ENCODE measurements at places on chromosomes 1 and 21.

DNA sequence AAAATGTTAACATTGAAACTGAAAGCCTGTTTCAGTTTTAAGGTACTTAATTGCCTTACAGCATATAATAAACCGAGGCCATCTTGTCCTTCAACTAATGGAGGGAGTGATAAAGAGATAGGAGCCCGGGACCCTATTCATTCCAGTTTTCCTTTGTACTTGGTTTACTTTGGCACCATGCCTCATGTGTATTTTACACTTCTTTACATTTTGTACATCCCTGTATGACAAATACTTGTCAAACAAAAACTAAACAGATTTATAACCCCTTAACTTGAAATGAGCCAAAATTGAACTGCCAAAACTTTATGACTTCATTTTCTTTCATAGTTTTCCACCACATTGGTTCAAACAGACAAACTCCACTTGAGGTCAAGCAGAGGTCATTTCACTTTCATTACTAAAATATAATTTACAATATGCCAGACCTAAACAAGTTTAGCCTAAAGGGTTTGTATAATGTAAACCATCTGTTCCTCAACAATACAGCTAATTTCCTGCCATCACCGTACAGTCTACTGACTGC is 30.9 kb upstream of the UBE2U start:
- DNase-seq: no peak

DNA sequence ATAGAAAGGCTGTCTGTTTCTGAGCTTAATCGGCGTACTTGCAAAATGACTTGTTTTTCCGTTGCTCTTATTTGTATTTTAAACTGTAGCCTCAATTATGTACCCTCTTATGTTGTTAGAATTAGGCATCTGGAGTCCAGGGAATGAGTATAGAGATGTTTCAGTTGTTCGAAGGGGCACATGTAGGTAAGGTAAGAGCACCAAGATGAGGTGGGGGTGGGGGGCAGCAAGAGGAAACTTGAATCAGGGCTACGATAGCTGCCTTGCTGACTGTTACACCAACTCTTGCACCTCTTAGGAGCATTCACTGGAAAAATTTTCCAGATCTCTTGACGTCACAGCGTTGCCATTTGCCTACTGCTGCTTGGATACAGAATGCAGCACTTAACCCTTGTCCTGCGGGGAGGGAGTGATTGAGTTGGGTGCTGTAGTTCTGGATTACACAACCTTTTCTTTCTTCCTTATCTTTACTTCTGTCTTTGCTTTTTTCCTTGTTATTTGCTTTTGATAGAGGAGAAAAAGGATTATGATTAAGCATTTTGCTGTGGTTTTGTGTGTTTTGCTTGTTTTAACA is 3.2 kb downstream of the ATP1B1 start:
- peak; percentile 71 for DNase-seq

DNA sequence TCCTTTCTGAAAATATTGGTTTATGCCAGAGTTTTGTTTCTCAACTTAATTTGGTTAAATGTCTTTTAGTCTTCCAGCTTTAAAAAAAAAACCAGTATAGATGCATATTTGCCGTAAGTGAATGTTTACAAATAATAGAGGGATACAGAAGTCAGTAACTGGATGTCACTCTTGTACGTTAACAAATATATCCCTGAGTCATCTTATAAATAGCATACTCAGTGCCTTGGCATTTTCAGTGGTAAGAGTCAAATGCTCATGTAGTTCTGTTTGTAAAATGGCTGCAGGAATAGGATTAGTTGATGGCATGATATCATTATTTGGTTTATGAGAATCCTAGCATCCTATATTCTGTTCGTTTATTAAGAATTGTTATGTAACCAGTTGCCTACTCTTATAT is 55.4 kb downstream of the SPEN start:
- no peak for DNase-seq

GRCh38 chr1:198590454-198590853 is 48.4 kb upstream of the PTPRC start:
- DNase-seq: no peak

DNA sequence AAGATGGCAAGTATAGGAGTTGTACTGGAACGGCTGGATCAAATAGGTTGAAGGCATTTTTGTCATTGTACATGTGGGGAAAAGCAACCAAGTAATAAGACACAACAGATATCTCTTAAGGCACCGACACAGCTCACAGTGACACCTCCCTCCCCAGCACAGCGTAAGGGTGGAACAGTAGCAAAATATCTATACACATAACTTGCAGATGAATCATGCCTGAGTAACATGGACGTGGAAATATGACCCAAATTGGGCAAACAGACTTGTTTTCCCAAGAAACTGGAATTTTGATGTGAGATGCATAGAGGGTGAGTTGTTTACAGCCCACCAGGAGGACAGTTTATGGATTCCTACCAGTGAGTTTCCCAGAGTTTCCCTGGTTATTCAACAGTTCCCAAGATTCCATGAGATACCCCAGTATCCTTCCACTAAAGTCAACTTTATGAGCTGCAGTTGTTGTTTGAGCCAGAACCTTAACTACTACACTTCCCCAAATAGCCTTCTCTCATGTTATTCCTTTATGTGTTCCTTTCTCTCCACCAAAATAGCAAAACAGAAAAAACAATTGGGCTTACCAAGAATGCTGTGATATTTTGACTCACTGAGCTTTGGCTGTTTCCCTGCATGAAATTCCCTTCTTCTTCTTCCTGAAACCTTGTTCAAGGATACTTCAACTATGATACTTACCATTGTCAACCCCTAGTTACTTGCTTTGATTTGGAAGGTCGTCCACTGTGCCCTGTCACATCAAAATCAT is 7.1 kb upstream of the DR1 start:
- DNase-seq: no peak

GRCh38 chr1:54892586-54892985 is 5.6 kb upstream of the DHCR24 start:
- no peak for DNase-seq

GRCh38 chr1:170853867-170854266 is 81.5 kb upstream of the MROH9 start:
- DNase-seq: no peak

DNA sequence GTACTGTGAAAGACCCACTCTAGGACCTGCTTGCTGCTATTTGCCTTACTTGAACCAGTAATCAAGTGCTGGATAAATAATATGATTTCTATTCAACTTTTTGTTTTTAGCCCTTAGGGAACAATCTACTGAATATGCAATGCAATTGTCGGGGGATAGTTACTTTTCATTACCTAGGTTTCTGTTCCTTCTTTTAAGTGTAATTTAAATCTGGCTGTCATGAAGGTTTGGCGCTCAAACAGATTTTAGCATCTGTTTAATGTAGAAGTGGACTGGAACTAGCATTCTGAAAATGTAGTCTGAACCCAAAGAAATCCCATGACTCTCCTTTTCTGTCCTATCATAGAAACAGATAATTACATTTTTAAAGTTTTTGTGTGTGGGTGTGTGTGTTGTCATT is 4.8 kb downstream of the MGST3 start:
- DNase-seq: no peak

DNA sequence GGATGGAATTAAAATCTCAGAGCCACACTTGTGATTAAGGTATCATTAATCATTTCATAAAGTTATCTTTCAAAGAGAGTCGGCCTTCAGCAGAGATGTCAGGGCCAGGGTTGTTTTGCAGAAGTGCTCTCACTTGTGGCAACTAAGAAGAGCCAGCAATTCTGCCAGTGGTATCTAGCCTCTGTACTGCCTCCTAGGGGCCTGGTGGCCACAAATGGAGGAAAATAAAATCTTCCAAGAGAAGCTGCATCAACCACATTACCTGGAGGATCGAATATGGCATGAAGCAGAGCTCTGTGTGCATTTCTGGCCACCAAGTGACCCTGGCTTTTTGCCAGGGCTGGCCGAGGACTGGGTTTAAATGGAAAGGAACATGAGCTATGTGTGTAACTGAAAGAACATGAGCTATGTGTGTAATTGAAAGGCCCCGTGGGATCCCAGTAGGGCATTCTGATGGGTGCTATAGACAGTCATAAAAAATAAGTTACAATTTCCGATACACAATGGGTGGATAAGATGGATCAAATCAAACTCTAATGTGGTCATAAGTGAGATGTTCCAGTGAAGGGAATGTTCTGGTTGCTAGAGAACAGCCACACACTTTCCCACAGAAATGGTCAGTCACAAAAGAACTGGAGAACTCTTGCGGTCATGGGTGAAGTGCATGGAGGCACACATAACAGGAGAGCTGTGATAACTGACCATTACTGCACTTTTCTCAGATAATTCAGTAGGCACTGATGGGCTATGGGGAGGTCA is 335.8 kb downstream of the CAMTA1 start:
- no peak for DNase-seq

GRCh38 chr21:40923407-40923806 is 76.4 kb upstream of the DSCAM start:
- DNase-seq: no peak

GRCh38 chr1:54800899-54801759 is at the start of gene TTC22:
TSS of gene TTC22 (minus strand) at chr1:54801323. CDS start at chr1:54801163, 160 bp downstream.
- DNase-seq: no peak

GRCh38 chr21:15283789-15284188 is 219.0 kb upstream of the NRIP1 start:
- DNase-seq: no peak

DNA sequence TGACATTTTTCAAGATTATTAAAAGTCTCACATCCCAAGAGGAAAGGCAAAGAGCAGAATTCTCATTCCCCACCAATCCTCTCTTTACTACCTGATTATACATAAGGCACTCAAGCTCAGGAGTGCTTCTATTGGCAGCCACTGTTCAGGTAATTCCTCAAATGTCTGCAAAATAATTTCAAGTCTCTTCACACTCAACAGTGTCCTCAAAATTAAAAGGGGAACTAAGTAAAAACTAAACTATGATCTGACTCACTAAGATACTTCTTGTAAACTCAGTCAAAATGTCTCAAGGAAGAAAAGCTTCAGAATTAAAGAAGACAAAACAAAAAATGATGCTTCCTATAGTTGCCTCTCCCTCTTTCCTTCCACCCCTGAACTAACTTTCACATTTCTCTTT is 135.6 kb downstream of the GPATCH2 start:
- DNase-seq: no peak

DNA sequence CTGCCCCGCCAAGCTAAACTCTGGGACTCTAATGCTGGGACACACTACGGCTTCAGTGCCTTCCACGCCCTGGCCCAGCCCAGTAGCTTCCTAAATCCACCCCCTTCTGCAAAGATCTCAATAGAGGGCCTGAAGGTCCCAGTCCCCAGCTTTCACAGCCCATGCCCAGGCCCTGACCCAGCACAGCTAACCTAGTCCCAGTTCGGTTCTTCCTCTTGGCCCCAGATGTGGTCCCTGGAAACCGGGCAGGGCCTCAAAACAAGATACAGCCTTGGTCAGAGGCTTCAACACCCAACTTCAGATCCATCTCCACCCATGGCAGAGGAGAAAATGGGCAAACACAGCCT is 646 bp upstream of the PDZK1IP1 start:
- no peak for DNase-seq

DNA sequence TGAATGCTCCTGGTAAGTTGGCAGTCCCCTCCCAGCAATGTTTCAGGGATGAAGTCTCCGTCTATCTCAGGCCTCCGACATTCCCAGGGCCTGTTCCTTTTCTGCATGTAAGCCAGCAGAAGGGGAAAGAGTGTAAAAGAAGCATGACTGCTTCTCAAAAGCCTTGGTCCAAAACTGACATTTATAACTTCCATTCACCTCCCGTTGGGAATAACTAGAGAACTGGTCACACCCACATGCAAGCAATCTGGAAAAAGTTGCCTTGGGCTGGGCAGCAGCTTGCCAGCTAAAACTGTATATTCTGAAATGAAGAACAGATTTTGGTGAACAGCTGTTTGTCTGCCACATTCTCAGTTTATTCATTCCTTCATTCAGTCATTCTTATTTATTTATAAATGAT is 24.2 kb upstream of the NPL start:
- DNase-seq: no peak

DNA sequence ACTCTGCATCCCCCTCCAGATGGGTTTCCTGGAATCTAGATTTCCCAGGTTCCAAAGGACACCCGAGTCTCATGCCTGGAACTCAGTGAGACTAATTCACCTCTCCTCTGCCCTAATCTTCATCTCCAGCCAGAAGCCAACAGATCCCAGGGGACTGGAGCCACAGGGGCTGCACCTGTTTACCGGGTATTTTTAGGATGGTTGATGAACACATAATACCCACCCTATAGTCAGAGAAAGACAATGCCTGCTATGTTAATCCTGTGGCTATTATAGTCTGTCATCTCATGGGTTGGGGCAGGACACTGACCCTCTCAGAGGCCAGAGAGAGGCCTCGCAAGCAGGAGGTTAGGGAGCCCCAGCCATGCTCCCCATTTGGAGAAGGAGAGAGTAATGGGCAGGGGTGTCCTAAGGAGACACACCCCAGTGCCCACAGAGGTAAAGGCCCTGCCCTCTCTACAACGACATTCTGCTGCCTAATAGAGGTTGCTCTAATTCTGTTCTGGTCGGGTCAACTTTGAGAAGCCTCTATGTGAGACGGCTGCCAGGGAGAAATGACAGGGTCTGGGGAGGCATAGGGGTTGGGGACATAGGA is 1.0 kb upstream of the TNNI1 start:
- peak; percentile 81 for DNase-seq

DNA sequence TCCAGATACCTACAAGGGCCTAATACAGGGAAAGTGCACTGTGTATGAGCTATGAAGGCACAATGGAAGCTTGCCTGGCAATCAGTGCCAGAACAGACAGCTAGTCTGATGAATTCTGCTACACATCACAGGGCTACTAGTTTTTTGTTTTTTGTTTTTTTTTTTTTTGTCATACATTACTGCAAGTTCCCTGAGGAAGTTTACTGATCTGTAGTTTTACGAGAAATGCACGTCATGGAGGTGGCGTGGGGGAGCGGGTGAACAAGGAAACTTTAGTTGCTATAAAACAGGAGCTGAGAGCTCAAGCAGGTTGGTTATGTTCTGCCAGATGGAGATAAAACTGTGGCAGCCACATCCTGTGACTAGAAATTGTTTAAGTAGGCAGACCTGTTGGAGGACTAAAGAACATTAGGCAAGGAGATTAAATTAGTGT is 17.7 kb downstream of the PTPRC start:
- DNase-seq: peak; percentile 23
